ENCODE measurements at places on chromosomes 13 and 19.
A peak's percentile ranks its signal among the peaks of the same experiment; 100 is the strongest.

DNA sequence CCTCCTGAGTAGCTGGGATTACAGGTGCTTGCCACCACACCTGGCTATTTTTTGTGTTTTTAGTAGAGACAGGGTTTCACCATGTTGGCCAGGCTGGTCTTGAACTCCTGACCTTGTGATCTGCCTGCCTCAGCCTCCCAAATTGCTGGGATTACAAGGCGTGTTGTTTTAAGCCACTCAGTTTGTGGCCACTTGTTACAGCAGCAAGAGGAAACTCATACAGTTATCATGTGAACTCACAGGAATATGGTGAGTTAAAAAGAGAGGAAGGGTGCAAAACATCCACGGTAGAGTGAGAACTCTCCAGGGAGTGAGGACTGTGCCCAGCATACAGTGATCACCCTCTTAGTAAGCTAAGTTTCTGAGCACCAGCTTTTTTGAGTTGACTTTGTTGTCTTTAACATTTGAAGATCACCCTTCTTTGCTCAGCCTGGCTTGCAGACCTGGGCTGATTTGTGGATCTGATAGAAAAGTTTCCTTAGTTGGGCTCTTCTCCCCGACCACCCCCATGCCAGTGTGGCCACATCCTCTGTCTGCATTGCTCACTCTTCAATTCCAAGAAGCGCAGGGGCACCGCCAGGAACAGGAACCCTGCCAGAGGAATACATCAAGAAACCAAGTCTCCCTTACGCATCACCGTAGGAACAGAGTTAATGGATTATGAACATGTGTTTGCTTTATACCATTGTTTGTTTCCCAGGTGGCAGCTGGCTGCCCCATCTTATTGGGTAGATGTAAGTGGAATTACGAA lies 16.0 kb downstream of the ALOX5AP start:
- DNase-seq, result no peak

GRCh38 chr13:28719227-28720055 lies 671 bp upstream of the SLC46A3 start:
- DNase-seq, result no peak

DNA sequence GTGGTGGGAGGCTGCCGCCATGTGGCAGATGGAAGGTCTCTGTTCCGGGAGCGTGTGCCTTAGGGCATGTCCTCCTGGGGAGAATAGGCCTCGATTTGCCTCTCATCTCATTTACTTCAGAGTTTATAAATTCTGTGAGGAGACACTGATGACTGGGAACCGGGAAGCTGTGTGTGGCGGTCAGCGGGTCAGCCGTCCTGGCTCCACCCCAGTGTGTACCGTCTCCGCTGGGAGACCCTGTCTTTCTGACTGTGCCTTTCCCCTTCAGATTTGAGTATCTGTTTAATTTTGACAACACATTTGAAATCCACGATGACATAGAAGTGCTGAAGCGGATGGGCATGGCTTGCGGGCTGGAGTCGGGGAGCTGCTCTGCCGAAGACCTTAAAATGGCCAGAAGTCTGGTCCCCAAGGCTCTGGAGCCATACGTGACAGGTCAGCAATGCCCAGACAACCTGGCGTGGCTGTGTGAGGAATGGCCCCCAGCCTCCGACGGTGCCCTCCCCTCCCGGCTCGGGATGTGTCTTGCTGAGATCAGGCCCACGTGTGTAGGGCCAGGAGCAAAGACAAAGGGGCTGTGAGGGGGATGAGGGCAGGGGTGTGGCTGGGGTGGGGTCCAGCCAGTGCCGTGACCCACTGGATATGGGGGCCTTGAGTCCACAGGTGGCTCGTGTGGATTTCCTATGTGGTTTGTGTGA lies 21.6 kb downstream of the ATP4B start:
- DNase-seq, result no peak

DNA sequence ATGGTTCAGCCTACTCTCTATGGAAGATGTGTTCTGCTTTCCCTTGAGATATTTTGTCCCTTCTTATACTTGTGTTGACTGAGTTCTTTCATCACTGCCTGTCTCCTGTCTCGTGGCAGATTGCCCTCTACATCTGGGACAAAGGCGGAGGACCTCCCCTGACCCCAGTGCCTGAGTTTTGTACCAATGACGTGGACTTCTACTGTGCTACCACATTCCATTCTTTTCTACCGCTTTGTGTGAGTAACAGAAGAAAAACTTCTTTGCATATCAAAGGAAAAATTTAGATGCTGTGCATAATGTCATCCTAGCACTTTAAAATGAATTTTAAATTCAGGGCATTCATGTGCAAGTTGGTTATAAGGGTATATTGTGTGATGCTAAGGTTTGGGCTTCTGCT lies 74.6 kb downstream of the B3GLCT start:
- DNase-seq, result no peak

GRCh38 chr13:46352805-46353204 lies 34.2 kb downstream of the RUBCNL start:
- DNase-seq, result no peak

DNA sequence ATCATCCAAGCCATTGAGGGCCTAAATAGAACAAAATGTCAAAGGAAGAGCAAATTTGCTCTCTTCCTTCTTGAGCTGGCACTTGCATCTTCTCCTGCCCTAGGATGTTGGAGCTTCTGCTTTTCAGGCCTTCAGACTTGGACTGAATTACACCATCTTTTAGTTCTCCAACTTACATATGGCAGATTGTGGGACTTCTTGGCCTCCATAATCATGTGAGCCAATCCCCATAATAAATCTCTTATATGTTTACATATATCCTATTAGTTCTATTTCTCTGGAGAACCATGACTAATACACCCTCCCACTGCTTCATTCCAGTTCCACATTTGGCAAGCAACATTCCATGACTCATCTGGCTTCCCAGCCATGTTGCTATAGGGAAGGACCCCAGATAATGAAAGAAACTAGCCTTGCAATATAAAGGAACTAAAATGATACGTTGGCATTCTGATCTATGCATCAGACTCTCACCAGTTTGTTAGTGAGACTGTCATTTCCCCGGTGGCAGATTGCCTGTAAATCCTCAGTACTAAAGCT lies 11.0 kb upstream of the ACOD1 start:
- DNase-seq, result no peak

GRCh38 chr19:32708457-32708856 lies 11.1 kb upstream of the TDRD12 start:
- no peak for DNase-seq

DNA sequence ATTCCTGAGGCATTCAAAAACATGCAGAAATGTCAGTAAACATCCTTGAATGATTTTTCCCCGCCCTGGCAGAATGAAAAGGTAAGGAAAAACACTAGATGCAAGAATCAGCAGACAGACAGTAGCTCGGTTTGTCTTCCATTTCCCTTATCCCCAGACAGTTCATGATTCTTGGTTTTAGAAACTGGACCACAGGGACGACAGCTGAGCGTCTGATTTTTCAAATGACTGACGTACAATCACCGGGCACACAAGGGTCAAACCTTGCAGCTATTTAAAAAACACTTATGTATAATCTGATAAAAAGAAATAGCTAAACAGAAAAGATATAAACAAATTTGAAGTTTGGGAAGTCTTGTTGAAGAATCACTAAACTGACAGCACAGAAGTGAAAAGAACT lies 47.1 kb downstream of the DCLK1 start:
- no peak for DNase-seq

DNA sequence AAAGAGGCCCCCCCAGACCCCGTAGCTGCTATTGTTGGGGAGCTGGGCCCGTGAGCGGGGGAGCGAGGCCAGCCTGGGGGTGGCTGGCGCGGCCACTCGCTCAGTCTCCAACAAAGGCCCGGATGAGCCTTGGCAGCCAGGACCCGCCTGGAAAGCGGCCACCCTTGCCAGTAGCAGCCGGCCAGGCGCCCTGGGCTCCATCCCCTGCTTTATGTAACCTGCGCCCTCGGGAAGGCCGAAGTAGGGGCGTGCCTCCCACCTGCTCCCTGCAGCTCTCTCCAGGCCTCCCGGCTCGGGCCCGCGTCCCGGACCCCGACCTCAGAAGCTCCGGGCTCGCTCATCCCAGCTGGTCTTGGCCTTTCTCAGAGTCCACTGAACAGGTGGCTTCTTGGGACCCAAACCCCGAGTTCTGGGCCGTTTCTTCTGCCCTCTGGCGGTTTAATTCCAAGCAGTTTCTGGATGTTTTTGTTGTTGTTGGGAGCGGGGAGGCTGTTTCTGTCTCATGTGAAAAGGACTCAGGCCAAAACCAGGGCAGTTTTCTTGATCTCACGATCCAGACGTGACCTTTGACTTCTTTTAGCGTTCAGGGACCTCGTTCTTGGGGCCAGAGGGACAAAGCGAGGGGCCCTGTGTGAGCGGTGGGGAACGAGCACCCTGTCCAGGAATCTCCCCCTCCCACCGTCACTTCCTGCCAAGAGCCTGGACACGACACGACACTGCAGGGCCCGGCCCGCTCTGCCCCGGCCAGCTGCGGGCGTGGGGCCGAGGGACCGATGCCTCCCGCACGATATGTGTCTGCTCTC lies 1.2 kb downstream of the CDC34 start:
- no peak for DNase-seq

- no peak for DNase-seq
Measured at GRCh38 chr19:30908262-30908771, 440.9 kb downstream of the TSHZ3 start.

GRCh38 chr19:1624458-1624857 lies 19.2 kb upstream of the UQCR11 start:
- peak; percentile 15 for DNase-seq

- no peak for DNase-seq
Measured at GRCh38 chr19:53773999-53774398, 50.1 kb downstream of the NLRP12 start.

DNA sequence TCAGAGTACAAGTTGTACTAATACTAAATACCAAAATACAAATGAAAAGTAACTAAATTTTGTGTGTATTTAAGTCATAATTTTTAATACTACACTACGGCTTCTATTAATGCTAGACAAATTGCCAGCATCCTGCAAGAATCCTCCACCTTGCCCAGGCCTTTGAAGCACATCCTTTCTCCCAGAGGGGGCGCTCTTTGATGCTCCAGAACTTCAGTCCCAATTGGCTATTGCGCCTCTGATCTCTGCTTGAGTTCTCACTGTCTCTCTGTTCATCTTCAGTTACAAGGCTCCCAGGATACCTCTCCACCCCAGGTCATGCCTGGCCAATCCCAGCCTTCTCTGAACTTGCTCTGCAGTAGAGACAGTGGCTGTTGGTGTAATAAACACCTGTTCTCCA lies 141.0 kb downstream of the DCLK1 start:
- DNase-seq, result no peak

GRCh38 chr19:55370305-55370988 lies at the start of gene IL11:
TSS of gene IL11 (minus strand) at chr19:55370463. CDS start at chr19:55370310, 153 bp downstream.
- DNase-seq, result no peak

DNA sequence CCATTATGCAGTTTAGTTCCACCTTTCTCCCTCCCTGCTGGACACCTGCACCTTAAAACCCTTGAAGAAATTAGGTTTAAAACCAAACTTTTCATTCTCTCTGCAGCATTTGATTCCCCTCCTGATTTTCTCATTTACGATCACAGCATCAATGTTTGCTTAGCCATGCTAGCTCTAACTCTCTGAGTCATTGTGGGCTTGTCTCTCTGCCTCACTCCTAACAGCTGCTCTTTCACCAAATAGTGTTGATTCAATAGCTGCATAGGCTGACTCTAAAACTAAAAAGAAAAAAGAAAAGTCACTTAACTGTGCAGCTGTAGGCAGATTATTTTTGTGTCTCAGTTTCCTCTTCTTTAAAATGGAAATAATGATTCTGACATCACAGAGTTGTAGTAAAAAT lies 1124.9 kb downstream of the DIAPH3 start:
- no peak for DNase-seq

DNA sequence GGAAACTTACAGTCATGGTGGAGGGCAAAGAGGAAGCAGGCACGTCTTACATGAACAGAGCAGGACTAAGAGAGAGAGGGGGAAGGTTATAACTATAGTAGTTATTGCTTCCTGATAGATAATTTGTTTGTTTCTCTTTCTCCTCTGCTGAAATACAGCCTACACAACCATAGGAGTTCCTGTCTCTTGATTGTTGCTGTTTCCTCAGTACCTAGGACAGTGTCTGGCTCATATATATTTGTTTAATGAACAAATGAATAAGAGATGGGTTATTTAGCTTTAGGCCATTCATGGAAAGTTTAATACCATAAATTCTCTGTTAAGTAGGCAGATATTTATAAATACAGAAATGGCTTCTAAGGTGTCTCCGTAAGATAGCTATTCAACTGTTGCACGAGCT lies 95.2 kb downstream of the PCCA start:
- no peak for DNase-seq

- DNase-seq, result peak; percentile 43
Measured at GRCh38 chr13:106570299-106570852, 2.4 kb upstream of the ARGLU1 start.

GRCh38 chr13:91891141-91891540 lies 492.7 kb downstream of the GPC5 start:
- no peak for DNase-seq

DNA sequence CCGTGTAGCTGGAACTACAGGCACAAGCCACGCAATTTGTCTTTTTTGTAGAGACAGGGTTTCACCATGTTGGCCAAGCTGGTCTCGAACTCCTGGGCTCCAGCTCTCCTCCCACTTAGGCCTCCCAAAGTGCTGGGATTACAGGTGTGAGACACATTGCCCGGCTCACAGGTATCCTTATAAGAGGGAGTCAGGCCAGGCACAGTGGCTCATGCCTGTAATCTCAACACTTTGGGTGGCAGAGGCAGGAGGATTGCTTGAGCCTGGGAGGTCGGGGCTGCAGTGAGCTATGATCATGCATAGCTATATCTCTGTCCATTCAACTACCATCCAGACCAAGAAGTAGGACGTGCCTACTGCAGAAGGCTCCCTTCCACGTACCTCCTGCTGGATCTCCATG lies 10.2 kb upstream of the IGLON5 start:
- DNase-seq, result no peak

DNA sequence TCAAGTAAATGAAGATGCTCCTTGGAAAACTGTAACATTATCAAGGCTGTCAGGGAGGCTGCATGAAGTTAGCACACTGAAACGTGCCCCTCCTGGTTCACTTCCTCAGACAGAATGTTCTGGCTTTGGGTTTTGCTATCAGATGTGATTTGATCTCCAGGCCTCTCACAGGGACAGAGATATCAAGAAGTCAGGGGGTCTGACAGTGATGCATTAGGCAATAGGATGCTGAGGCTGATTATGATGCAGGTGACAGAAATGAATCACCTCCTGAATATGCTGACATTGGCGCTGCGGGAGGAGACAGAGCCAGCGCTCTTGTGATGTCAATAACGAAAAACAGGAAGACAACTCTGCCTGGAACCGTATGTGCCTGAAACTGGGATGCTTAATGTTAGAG lies 278.5 kb downstream of the DCT start:
- no peak for DNase-seq

DNA sequence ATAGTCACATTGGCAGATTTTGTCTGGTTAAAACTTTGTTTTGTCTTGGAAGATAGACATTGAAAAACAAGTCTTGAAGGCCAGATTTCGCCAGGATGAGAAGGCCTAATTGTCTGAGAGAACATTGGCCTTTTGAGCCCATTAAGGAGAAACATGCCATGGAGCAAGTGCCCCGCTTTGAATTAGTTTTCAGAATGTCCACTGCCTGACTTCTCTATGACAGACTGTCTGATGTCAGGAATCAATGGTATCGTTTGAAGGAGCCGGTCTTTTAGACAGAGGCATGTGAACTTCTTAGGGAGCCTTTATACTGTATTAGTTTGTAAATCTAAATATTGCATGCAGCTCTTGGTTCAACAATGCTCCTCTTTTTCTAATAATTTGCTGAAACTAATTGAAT lies 155.9 kb downstream of the DLEU7 start:
- no peak for DNase-seq

- DNase-seq, result no peak
Measured at GRCh38 chr13:97249796-97250495, 27.8 kb downstream of the MBNL2 start.

Measured in CD8-positive, alpha-beta memory T cell (primary cell).